ENCODE measurements at places on chromosomes 1 and 21.
A peak's percentile ranks its signal among the peaks of the same experiment; 100 is the strongest.

GRCh38 chr1:170732252-170732588 lies 68.3 kb downstream of the PRRX1 start:
- DNase-seq, result no peak

DNA sequence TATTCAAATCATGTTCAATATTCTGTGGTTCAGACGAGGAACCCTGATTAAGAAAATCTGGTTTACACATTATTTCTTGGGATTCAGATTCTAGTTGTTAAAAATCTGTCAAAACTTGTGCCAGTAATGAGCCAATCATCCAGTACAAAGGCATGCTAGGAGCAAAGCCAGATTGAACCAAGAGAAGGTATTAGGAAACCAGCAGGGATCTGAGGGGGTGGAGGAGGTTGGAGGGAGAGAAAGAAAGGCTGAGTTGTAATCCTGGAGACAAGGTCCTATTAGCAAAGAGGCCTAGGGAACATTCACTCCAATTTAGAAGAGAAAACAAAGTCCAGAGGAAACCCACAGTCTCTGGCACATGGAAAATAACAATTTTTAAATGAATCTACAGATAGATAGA lies 352.9 kb downstream of the LTN1 start:
- DNase-seq, result no peak

- no peak for DNase-seq
These were observed 231.7 kb upstream of the SGIP1 start for GRCh38 chr1:66302184-66302742.

- DNase-seq, result no peak
These were observed 4.8 kb downstream of the S100A16 start for GRCh38 chr1:153608089-153608682.

GRCh38 chr1:202184750-202185460 lies 8.7 kb upstream of the LGR6 start:
- peak; percentile 63 for DNase-seq

DNA sequence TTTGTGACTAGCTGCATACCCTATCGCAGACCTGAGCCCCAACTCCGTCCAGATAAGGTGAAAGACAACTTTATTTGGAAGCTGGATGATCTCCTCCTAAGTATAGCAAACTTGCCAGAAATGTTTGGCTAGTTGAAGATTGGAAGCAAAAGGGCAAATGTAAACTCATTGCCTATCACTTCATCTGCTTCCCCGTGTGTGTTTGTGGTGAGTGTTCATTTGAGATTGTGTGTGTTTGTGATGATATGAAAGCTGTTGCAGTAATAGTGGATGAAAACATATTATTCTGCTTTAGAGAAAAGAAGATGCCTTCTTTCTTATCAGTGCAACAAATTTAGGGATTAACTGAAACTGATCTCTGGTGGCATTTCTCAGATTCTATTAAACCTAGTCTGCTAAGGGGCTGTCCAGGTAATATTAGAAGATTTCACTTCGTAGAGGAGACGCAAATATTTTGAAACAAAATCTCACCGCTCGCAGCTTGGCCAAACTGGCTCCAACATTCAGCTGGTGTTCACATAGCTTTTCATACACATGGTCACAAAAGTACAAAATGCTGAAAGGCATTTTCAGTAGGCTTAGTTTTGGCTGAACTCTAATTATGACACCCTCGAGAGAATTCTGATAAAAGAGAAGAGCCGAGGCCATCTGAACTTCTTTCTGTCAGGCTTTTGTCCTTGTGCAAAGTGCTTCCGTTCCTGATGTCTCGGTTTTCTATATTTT lies 1.1 kb downstream of the TBX19 start:
- no peak for DNase-seq

GRCh38 chr1:207470927-207471326 lies 16.8 kb downstream of the CR2 start:
- no peak for DNase-seq

- no peak for DNase-seq
These were observed 52.5 kb downstream of the NBPF6 start for GRCh38 chr1:108502624-108503023.

GRCh38 chr1:10400013-10400412 lies 1.1 kb downstream of the PGD start:
- no peak for DNase-seq

GRCh38 chr1:225460737-225461532 lies 33.1 kb upstream of the LBR start:
- DNase-seq, result no peak

DNA sequence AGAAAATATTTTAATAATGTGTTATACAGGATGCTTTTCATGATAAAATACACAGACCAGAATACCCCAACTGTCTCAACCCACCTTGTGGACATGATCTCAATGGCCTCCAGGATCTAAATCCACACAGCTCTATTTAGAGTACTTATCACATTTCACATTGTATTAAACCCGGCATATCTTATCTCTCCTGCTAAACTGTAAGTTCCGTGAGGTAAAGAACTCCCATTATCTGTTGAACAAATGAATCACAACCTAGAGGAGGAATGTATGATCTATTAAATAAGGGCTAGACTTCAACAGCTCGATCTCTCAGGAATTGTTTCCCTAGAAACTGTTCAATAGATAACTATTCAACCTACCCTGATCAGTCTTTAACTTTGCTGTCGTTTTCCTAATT lies 6.9 kb downstream of the ETV3 start:
- DNase-seq, result no peak

- no peak for DNase-seq
These were observed 86.8 kb downstream of the WLS start for GRCh38 chr1:68145418-68146126.

DNA sequence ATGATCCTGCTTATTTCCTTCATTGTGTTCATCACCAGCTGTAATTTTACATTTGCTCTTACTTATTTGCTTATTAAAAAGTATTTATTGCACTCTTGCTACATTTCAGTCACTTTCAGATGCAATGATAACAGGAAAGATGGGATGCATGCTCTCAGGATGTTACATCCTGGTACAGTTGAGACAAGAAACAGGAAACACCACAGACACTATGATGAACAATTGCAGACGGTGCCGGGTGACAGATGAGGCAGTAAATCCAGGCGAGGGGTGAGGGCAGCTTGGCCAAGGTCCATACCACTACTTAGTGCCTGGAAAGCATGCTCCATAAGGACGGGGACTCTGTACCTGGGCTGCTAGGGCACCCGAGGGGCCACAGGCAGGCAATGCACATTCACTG lies 156.6 kb upstream of the RAB4A start:
- DNase-seq, result no peak

- peak; percentile 89 for DNase-seq
These were observed 75.2 kb downstream of the MPZL1 start for GRCh38 chr1:167797015-167797414.

DNA sequence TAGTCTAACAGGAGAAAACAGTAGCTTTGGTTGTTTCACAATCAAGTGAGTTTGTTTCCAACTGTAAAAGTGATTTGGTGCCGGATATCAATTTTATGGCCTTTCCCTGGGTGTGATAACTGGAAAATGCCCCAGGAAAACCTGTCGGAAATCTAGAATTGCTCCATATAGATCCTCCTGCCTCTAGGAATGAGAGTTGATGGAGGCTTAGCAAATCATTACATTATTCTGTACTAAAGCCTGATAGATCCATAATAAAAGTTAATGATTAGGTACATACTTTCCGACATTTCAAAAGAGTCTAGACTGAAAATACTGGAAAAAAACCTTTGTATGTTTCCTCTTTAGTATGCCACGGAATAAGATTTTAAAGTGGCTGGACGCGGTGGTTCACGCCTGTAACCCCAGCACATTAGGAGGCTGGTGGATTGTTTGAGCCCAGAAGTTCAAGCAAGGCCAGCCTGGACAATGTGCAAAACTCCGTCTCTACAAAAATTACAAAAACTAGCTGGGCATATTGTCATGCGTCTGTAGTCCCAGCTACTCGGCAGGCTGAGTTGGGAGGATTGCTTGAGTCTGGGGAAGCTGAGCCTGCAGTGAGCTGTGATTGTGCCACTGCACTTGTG lies 70.0 kb upstream of the SLC45A1 start:
- no peak for DNase-seq

- DNase-seq, result no peak
These were observed 37.6 kb downstream of the PUM1 start for GRCh38 chr1:31027693-31028526.

DNA sequence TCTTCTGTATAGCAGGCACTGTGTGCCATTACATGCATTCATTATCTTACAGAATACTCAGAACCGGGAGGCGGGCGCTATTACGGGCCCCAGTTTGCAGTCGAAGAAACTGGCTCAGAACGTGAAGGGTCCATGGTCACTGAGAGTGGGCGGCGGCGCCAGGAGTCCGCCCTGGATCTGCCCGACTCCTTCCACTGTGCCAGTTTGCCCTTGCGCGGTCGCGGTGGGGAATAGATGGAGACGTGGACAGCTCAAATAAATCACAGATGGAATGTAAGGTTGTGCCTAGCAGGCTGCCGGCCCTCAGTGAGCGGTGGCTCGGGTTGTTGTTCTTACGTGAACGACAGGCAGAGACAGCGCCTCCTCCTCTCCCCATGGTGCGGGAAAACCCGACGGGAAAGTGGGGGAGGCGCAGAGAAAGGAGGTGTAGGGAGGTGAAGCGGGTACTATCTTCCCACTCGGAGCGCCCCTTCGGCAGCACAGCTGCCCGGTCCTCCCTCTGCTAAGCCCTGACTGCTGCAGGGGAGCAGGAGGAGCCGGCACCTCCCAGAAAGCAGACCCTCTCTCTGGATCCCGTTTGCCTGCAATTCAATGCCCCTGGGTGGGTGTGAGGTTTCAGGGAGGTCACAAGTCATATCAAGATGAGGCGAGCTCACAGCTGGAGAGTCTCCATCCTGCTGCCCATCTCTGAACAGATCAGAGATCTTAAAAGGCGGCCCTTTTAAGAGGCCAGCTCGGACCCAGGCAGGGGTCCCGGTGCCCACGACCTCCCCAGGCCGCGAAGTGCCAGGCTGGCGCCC lies 1.1 kb downstream of the COL9A2 start:
- DNase-seq, result no peak

GRCh38 chr1:109933856-109934711 lies 23.4 kb downstream of the CSF1 start:
- no peak for DNase-seq

DNA sequence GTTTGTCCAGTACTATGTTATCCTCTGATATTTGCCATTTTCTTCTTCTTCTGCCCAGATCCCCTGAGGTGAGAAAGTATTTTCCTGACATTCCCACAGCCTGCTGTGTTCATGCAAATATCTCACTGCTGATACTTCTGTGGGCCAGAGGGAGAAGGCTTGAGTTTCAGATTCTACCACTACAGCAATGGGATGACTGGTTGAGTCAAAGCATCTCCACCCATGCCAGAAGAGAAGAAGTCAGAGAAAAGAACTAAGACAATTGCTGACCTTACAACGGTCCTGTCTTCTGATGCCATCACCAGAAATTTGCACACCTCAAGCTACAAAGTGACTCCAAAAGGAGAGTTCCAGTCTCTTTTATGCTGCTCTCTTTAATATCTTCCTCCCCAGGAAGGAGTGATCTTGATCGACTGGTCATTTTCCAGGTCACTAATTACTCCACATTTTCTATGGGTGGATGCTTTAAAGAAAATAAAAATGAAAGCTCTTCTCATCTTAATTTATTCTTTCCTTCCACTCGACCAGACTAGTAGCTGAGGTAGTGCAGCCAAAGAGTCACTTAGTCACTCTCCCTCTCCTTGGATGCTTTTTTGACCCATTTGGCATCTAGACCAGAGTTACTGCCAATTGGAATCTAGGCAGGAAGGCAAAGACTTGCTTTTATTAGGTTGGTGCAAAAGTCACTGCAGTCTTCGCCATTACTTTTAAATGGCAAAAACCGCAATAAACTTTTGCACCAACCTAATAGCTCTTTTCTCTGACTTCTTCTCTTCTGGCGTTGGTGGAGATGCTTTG lies 195.1 kb downstream of the PTPRC start:
- DNase-seq, result no peak

- DNase-seq, result no peak
These were observed 61.8 kb downstream of the ATP1A1 start for GRCh38 chr1:116434849-116435248.

DNA sequence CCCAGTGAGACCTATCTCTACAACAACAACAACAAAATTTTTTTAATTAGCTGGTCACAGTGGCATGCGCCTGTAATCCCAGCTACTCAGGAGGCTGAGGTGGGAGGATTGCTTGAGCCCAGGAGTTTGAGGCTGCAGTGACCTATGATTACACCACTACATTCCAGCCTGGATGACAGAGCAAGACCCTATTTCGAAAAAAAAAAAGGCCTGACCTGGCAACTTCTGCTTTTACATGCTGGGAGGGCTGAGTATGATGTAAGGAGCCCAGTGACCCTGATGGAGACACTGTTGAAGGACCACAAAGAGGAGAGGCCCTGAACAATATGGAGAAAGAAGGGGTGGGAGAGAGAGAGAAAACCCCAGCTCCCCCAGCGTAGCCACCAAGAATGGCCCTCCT lies 9.2 kb upstream of the VPS26C start:
- no peak for DNase-seq

DNA sequence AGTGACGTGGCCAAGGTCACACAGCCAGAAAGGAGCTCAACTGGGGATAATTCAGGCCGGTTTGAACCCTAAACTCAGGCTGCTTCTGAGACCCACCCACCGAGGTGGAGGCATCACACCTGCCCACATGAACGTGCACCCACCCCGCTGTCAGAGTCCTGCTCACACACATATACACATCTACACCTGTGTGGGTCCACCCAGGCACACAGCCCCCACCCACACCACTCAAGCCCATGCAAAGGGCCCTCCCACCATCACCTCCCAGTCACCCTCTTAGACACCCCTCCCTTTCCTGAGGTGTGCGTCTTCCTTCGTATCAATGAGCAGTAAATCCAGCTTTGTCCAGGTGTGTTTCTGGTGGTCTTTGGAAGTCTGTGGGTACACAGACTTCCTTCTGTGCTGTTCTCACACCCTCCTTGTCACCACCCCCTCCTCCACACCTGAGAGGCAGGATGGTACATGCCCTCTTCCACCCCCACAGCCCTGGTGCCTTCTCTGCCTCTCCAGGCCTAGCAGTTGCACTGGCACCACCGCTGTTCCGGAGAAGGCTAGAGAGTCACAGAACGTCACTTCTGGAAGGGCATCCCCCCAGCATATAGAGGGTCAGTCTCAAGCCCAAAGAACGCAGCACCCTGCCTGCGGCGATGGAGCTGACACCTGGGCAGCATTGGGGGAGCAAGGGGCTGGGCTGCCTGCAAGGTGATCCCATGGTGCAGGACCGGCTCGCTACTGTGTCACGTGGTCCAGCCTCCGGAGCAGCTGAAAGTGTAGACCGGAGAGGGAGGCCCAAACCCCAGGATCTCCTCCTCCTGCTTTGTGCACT lies 18.9 kb upstream of the FAM131C start:
- DNase-seq, result no peak

DNA sequence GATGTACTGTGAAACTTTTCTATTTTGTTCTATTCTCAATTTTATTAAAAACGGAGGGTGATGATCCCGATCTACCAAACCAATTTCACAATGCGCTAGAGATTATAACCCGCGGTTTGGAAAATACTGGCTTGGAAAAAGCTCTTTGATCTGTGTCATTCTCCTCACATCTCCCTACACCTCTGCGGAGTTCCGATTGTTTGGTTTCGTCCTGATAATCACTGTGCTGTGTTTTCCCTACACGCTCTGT lies 536 bp upstream of the ABCD3 start:
- DNase-seq, result no peak

Measured in HFF-Myc (cell line).